Myometrial cell (primary cell): ENCODE measurements at places on chromosomes 4 and X. TPM values are rescaled to one million over a fixed set of nuclear protein-coding genes. Genes with fewer than 3 reads are reported as not detected.

The USP17L30 gene
- total RNA-seq: not detected in 2 replicates

The LDB2 gene
- total RNA-seq: 9.0 and 12.4 TPM in 2 replicates

The LGI2 gene
- total RNA-seq: not detected in 2 replicates

The TMEM271 gene
- not detected in 2 replicates for total RNA-seq

The DRP2 gene
- 2.3 TPM in 2 replicates for total RNA-seq

The DCK gene
- 17.2 and 17.9 TPM in 2 replicates for total RNA-seq

The HERC6 gene
- total RNA-seq: 5.2 and 6.2 TPM in 2 replicates

The HTR2C gene
- not detected in 2 replicates for total RNA-seq

The RAB33B gene
- 6.7 and 7.8 TPM in 2 replicates for total RNA-seq

The MAGEB2 gene
- total RNA-seq: not detected in 2 replicates

The SLAIN2 gene
- 21.6 and 43.8 TPM in 2 replicates for total RNA-seq

The DMP1 gene
- not detected in 2 replicates for total RNA-seq

The ADH1C gene
- not detected in 2 replicates for total RNA-seq

The RPGR gene
- total RNA-seq: 4.9 and 30.3 TPM in 2 replicates

The FAM53A gene
- total RNA-seq: 2.3 and 5.5 TPM in 2 replicates

The EGFL6 gene
- total RNA-seq: not detected in 2 replicates

The ELK1 gene
- 37.0 and 38.1 TPM in 2 replicates for total RNA-seq

The C4orf36 gene
- 0.18 and 0.58 TPM in 2 replicates for total RNA-seq

The GCNA gene
- total RNA-seq: 0.53 and 0.58 TPM in 2 replicates

The SLC34A2 gene
- total RNA-seq: not detected in 2 replicates

The PARM1 gene
- total RNA-seq: 0.18 and 0.58 TPM in 2 replicates

The GAGE2A gene
- not detected in 2 replicates for total RNA-seq

The THAP9 gene
- total RNA-seq: 2.1 and 3.2 TPM in 2 replicates

The PF4V1 gene
- 1.6 TPM in 1 of 2 replicates, not detected in the other for total RNA-seq

The SLITRK2 gene
- total RNA-seq: not detected in 2 replicates

The PPP1R2C gene
- total RNA-seq: not detected in 2 replicates

The RENBP gene
- total RNA-seq: 0.53 and 2.3 TPM in 2 replicates

The RNF128 gene
- total RNA-seq: 0.18 TPM in 1 of 2 replicates, not detected in the other

The COL25A1 gene
- total RNA-seq: not detected in 2 replicates

The TBX22 gene
- total RNA-seq: not detected in 2 replicates

The TGIF2LX gene
- not detected in 2 replicates for total RNA-seq

The TCEAL6 gene
- total RNA-seq: not detected in 2 replicates

The CRMP1 gene
- 0.18 and 0.58 TPM in 2 replicates for total RNA-seq

The PNCK gene
- total RNA-seq: not detected in 2 replicates

The ETDB gene
- total RNA-seq: not detected in 2 replicates

The MAGEA9B gene
- not detected in 2 replicates for total RNA-seq

The AFF2 gene
- not detected in 2 replicates for total RNA-seq

The SATL1 gene
- not detected in 2 replicates for total RNA-seq

The NXF2 gene
- total RNA-seq: not detected in 2 replicates

The HSD17B13 gene
- under 0.01 and 1.1 TPM in 2 replicates for total RNA-seq

The AKAP4 gene
- total RNA-seq: not detected in 2 replicates

The SYNPO2 gene
- 6.9 and 10.8 TPM in 2 replicates for total RNA-seq

The CTSO gene
- 10.8 and 13.3 TPM in 2 replicates for total RNA-seq

The MAGEA1 gene
- not detected in 2 replicates for total RNA-seq

The PDK3 gene
- 3.2 and 5.2 TPM in 2 replicates for total RNA-seq
